Aorta (tissue), 5 donors: ENCODE measurements at places on chromosomes 2 and 18. TPM values are rescaled to one million over a fixed set of nuclear protein-coding genes. Genes with fewer than 3 reads are reported as not detected.

Gene PMAIP1
- 0.20 TPM for polyA plus RNA-seq

Gene NR4A2
- 29.2 TPM for polyA plus RNA-seq

DNA sequence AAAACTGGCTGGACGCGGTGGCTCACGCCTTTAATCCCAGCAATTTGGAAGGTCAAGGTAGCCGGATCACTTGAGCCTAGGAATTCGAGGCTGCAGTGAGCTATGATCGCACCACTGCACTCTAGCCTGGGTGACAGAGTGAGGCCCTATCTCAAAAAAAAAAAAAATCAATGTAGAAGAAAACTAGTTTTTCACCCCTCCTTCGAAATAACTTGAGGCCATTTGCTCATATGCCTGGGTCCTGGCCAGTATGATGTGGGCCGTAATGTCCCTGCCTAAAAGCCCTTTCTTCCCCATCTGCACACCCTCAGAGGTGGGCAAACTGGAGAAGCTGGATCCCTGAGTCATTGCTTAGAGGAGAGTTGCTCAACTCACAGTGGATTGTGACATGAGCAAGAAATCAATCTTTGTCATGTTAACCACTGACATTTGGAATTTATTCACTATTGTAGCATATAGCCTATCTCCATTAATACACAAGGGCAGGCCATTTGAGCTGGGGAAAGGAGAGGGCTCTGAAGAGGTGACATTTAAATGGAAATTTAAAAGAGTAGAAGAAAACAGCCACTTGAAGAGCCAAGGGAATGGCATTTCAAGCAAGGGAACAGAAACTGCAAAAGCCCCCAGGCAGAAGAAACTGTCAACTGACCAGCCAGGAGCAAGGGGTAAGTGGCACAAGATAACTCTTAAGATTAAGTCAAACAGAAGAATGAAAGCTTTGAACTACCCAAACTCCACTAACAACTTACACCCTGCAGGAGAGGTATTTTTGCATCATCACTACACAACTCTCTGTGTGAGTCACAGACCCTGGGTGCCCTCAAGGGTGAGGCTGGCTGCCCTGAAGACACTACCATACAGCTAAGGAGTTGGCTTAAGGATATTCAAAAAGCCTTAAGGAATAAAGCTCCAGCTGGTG, 7.6 kb upstream of the METTL21A start:
- DNase-seq, result no peak

DNA sequence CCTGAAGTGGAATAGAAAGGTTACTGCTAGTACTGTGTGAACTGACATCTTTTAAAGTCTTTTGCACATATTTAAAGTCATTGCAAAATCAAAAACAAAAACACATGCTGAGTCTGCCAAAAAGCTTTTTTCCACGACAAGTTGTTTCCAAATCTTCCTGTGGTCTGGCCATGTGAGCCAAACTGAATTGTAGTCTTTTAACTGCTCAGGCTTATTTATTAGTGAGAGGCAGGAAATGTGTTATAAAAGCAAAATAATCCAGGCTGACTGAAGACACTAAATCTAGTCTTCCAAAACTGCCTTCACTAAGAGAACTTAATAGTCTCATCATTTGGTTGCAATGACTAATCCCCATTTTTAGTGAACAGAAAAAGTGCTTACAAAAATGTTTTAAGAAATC, 2.3 kb downstream of the KRCC1 start:
- DNase-seq, result no peak

DNA sequence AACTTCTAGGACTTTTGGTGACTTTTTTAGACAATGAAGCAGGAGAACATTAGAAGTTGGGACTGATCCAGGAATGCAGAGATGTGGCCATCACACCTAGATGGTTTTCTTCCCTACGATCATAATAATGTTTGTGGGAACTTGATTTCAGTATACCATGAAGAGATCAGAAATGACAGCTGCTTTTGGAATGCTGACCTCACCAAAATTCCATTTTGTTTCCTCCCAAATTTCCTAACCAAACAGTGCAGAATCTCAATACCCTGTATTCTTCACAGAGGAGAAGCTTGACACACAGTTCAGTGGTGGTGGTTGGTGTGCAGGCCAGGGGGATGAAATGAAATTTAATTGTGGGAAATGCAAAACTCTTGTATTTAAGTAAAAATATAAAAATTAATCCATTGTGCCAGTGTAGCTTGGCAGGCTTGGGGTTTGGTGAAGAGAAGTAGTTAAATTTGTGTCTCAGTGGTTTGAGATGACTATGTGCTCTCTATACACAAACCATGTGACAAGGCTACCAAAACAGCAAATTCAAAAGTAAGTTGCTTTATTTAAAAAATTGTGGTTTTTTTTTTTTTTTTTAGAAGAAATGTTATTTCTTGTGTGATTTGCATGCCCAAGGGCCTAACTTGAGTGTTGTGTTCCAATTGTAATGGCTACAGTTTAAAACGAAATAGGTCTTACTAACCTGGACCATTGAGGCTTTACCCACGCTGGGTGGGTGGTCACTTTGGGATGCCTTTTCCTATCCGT, 252.4 kb downstream of the LPIN1 start:
- no peak for DNase-seq

- DNase-seq, result no peak
These were observed 437.0 kb downstream of the PTPRM start for GRCh38 chr18:8003878-8004675.

DNA sequence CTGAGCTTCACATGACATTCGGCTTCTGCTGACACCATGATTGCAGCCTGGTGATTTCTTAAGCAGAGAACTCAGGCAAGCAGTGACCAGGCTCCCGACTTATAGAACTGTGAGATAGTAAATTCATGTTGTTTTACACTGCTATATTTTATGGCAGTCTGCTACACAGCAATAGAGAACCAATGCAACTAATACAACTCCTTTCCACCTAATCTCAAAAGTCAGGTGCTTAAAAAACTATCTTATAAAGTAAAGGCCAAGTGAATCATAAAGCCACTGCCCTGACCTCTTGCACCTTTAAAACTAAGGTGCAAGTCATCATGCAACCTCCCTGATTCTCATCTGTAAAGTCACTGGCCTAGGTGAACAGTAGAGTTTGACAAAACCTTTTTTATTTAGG, 95.3 kb upstream of the GLS start:
- DNase-seq, result no peak
